ENCODE measurements at places on chromosomes 16 and 17.

DNA sequence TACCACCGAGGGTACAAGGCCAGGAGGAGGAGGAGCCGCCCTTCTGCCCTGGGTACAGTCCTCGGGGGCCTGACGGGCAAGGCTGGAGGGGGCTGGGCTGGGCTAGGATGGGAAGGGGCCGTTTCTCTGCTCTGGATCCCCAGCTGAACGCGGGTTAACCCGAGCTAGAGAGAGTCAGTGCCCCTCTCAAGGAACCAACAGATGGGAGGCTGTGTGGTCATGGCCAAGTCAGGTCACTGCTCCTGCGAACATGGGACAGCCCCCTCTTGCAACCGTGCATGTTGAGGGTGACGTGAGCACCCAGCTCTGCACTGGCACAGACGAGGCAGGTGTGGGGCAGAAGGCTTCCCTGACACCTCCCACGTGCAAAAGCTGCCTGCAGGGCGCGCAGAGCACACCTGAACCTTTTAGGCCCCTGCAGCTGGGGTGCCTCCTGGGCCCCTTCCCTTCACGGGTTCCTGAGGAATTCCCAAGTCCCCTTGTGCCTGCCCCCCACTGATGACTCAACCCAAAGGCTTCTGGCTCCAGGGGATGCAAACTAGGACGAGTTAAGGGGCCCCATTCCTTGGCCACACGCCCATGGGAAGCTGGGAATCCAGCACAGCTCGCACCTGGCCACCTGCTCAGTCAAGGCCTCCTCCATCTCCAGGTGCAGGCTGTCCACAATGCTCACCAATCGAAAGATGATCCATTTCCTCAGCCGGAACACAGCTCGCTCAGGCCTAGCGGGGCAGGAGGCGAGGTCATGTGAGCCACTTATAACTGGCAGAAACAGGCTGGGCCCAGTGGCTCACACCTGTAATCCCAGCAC lies 6.3 kb downstream of the MYBBP1A start:
- DNase-seq: no peak

DNA sequence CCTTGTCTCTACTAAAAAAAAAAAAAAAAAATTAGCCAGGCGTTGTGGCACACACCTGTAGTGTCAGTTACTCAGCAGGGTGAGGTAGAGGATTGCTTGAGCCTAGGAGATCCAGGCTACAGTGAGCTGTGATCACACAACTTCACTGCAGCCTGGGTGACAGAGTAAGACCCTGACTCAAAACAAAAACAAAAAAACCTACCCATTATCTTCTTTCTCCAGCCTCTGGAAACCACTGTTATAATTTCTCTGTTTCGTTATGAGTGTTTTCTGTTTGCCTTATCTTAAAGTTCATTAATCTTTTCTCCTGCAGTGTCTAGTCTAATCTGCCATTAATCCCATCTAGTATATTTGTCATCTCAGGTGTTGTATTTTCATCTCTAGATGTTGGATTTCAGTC lies 18.6 kb upstream of the CLTC start:
- no peak for DNase-seq

- DNase-seq: peak; percentile 91
Measured at GRCh38 chr17:27245230-27245696, 48.7 kb upstream of the WSB1 start.

DNA sequence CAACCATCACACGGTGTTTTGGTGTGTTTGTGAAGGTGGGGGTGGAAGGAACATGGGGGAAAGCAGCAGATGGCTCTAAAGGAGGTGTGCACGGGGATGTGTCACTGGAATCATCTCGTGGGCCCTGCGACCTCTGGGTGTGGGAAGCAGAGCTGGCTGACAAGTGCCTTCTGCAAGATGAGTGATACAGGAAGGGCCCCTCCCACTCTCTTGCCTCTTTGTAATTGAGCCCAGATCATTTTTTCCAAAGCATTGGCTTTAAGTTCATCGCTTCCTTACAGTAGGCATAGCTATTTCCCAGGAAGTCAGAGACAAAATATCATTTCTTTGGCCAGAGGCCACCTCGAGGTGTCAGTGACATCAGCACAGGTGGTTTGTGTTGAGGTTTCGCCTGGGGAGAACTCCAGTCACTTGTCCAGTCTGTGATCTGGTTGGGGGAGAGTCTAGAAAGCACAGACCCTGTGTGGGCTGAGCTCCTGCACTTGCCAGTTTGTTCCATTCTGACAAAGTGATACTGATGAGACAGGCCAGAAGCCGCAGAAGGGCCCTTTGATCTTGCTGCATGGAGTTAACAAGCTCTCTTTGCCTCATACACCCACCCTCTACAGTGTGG lies 20.6 kb upstream of the SNTB2 start:
- no peak for DNase-seq

DNA sequence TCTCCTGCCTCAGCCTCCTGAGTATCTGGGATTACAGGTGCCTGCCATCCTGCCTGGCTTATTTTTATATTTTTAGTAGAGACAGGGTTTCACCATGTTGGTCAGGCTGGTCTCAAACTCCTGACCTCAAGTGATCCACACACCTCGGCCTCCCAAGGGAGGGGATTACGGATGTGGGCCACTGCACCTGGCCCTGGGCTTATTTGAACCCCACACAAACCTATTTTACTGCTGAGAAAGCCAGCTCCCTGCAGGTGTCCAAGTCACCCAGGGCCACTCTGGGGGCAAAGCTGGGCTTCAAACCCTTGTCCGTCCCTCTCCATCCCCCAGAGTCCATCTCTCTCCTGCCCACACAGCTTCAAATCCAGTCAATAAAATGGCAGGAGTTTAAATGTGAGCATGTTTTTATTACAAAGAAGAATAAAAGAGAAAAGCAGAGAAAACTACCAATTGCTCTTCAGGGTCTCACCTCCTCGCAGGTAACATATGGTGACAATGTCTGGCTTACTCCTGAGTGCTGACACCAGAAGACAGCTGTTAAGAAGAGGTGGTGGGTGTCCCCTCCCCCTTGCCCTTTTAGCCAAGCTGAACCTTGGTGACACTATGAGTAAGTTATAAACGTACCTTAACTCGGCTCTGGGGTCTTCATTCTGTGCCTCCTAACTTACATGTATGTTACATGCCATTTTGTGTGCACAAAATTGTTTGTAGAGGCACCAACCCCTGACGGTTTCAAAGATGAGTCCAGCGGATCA lies 45.4 kb downstream of the LAT start:
- no peak for DNase-seq

Measured in mesenchymal stem cell (in vitro differentiated cells and primary cell).